ENCODE measurements at places on chromosomes 1 and 21. TPM values are rescaled to one million over a fixed set of nuclear protein-coding genes. Genes with fewer than 3 reads are reported as not detected.

Gene GUCA2B
- not detected for total RNA-seq

Gene RGS1
- 18.1 TPM for total RNA-seq

Gene SPRR2A
- total RNA-seq, result not detected

Gene FGGY
- 24.2 TPM for total RNA-seq
